GF-D8 (cell line): ENCODE measurements at places on chromosomes 3 and 15.

GRCh38 chr3:182909318-182910040 is 70.9 kb downstream of the DCUN1D1 start:
- DNase-seq = no peak

- DNase-seq = no peak
These were observed 5.4 kb downstream of the IFT122 start for GRCh38 chr3:129445471-129445870.

- no peak for DNase-seq
These were observed 7.9 kb downstream of the SECISBP2L start for GRCh38 chr15:49038382-49038781.

DNA sequence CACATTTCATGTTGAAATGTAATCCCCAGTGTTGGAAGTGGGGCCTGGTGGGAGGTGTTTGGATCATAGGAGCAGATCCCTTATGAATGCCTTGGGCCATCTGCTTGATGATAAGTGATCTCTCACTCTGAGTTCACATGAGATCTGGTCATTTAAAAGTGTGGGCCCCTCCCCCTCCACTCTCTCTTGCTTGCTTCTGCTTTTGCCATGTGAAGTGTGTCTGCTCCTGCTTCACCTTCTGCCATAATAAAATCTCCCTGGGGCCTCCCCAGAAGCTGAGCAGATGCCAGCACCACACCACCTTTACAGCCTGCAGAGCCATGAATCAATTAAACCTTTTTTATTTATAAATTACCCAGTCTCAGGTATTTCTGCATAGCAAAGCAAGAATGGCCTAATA is 14.2 kb upstream of the CD200R1L start:
- DNase-seq = no peak

DNA sequence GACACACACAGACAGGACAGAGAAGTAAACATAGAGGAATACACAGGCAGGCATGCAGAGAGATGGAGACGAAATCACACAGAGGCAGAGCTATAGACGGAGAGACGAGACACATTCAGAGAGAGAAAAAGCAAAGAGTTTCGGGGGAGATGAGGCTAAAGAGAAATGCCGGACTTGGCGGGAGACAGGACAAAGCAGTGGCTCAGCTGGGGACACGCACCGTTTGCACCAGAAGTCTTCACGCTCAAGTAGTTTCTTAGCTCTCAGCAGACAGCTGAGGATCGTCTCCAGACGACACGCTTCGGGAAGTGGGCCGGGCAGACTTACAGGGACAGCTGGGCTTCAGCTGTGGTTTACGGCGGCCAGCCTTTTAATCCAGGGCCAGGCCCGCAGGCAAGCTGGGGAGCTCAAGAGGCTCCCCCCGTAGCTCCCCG is 56.2 kb upstream of the DLG1 start:
- no peak for DNase-seq

- no peak for DNase-seq
These were observed 6.4 kb upstream of the ISL2 start for GRCh38 chr15:76330080-76330680.

DNA sequence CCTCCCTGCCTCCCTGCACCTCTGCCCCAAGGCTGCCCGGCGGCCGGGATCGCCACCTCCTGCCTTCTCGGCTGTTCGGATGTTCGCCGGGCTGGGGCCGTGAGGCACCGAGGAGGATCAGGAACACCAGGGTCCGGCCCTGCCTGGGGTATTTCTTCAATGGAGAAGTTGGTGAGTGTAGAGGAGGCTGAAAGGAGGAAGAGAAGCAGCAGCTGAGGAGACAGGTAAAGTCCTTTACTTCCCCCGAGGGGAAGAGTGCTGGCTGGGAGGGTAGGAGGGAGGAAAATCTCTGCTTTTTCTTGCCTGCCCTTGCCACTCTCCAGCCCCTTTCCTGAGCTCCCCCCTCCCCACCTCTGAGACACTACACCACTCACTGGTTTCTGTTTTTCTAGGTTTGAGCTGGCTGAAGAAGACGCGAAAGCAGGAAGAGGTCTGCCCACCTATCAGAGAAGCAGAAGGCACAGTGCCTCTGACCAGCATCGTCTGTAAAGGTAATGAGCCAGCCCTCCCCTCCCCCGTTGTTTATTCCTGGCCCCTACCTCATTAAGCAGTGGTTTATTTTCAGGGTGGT is 519 bp downstream of the ASB7 start:
- no peak for DNase-seq

- no peak for DNase-seq
These were observed 16.7 kb upstream of the RAMAC start for GRCh38 chr15:82969353-82969752.

- no peak for DNase-seq
These were observed 61.3 kb downstream of the ABHD2 start for GRCh38 chr15:89149501-89150101.

DNA sequence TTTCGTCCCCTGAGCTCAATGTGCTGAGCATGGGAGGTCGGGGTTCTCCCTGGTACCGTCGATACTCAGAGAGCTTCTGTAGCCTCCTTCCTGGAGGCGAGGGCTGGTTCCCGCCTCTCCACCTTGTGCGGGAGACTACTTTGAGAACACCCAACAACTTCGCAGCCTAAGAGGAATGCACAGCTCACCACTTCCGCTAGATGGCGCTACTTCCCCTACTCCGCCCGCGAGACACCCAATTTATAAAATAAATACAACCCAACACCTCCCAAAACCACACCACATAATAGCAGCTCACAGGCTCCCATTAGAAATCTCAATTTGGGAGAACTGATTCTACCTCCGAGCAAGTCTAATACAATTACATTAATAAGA is 1.2 kb downstream of the RGMA start:
- DNase-seq = no peak

GRCh38 chr15:30922480-30923311 is 19.0 kb downstream of the FAN1 start:
- DNase-seq = no peak

DNA sequence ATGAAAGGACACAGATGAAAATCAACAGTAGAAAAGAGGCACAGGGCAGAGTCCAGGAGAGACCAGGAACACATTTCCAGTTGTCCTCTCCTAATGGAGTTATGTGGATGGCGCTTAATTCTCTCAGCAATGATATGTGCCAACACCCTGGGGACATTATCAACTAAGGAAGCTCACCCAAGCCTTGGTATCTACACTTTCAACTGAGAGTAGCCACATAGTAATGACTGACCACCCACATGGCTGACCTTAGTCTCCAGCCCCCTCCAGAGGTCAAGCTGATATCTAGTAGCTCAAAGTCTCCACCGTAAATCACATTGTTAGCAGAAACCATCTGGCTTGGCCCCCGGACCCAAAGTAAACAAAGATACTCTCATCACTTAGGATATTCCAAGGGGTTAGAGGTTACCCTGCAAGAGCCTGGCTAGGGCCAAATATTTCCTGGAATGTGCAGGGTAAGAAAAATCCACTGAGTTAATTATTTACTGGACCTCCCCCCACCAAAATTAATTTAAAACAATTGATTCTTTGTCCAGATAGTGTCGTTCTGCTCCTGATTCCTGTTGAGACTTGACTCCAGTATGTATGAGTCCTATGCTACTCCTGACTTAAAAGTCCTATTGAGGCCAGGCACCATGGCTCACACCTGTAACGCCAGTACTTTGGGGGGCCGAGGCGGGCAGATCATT is 24.8 kb downstream of the GABRR3 start:
- no peak for DNase-seq

GRCh38 chr15:39499042-39499441 is 81.8 kb upstream of the THBS1 start:
- no peak for DNase-seq

DNA sequence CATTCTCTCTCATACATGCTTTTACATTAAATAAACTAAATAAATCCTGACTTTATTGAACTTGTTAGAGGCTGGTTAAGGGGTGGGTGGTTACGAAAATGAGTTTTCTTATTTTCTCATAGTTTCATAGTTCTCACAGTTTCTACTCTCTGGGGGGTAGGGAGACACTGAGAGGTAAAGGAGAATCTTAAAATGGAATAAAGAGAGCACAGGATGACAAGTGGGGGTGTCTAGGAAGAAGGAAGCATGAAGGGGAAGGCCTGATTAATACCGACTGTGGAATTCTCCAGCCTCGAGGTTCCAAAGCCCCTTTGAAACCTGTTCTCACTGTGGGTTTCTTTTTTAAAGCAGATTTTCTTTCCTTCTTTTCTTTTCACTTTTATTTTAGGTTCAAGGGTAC is 66.4 kb upstream of the TRA2B start:
- no peak for DNase-seq

- no peak for DNase-seq
These were observed 160.2 kb downstream of the XXYLT1 start for GRCh38 chr3:195110647-195111318.

GRCh38 chr3:149900322-149900721 is 70.4 kb downstream of the PFN2 start:
- DNase-seq = no peak

DNA sequence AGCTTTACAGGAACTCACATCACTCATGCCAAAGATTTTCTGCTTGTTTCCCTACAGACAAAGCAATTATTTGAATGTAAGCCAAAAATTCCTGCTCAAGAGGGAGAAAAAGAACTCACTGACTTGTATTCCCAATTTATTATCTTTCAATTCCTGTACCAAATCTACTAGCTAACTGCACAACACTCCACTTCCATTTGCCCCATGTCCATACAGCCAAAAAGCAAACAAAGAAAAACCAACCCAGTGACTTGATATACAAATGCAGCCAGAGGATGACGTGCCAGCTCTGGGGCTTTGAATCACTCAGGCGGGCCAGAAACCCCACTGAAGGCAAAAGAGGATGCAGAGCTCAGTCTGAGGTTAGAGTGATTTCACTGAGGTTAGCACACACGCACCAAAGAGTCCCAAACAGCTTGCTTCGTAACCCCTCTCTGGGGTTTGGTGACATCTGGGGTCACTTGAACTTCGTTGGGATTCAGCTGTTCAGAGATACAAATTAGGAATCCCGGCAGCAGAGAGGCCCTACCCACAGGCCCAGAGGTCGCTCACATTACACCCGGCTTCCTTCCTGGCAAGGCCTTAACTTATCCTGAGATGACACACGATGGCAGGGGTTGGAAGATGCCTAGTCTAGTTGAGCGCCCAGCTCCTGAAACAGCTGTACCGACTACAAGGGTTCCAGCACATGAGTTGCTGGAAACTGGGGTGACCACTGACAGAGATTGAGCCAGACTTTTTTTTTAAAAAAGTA is 1.6 kb downstream of the RFTN1 start:
- DNase-seq = peak; percentile 71

DNA sequence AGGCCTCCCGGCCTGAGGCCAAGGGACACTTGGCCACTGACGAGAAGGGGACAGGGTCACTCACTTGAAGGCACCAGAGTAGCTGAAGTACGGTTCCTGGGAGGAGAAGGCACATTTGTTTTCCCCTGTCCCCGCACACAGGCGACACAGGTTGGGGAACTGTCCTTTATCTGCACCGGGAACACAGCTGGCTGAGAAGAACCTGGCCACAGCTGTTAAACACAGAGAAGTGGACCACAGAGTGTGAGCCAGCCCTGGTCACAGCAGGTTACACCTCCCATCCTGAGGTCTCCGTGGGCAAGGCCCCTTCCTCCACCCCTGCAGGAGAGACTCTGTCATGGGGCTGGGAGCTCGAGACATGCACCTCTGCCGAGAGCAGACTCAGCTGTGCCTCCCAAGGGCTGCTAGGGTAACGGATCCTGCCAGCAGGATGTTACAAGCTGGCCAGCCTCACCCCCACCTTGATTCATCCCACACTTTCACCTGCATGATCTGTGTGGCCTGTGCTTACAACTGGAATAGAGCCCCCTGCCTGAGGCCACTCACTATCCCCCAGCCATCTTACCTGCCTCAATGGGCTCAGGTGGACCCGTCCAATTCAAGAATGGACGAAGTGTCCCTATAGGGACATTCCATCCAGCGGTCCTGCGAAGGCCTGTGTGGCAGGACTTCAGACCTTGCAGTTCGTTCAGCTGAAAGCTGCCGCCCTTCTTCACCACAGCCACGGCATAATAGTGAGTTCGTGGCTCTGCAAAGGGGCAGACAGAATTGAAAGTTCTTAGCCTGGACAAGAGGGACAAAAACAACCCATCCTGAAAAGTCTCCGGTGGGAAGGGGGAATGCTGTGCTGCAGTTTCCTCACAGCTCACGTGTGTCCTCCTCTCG is 9.2 kb downstream of the LTF start:
- DNase-seq = no peak

DNA sequence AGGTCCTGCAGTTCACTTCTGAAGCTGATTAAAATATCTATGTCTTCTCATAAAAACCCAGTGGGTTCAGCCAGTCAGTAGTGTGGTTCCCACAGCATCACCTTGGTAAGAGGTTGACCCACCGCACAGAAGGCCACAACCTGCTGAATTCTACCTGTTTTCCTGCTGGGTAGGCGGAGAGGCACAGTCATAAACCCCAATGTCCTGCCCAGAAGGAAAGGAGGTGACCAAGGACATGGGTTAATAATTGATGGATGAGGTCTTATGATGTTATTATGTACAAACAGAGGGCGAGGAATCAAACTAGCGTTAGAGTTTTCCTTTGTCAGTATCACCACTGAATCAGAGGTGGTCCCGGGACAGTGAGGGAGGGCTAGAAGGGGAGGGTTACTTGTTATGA is 27.8 kb downstream of the CA12 start:
- DNase-seq = no peak

- DNase-seq = no peak
These were observed 27.3 kb downstream of the ATOSA start for GRCh38 chr15:52651868-52652267.

GRCh38 chr3:123755501-123755900 is 128.6 kb downstream of the MYLK start:
- DNase-seq = no peak

DNA sequence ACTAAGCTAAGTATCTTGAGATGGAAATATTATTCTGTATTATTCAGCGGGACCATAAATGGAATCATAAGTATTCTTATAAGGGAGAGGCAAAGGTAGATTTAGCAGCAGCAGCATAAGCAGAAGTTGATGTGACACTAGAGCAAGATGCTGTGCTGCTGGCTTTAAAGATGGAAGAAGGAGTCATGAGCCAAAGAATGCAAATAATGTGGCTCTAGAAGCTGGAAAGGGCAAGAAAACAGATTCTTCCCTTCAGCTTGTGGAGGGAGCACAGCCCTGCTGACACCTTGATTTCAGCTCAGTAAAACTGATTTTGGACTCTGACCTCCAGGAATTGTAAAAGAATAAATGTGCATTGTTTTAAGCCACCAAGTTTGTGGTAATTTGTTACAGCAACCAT is 144.2 kb upstream of the ANKRD28 start:
- no peak for DNase-seq

DNA sequence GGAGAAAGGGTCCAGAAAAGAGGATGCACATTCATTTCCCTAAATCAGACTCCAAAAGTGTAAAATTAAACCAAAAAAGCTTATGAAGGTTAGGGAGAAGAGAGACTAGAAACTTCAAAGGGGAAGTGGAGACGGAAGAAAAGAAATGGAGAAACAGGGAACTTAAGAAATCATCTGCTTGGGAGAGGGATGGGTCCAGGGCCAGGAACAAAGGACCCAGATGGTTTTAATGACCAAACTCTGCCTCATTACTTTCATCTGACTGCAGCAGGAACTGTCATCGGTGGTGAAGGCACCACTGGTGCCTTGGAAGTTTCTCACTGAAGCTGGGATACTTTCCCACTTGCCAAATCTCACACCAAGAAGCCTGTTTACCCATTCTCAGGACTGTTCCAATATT is 70.5 kb upstream of the SLC4A7 start:
- DNase-seq = no peak
